ENCODE measurements at places on chromosomes 12 and 14. TPM values are rescaled to one million over a fixed set of nuclear protein-coding genes. Genes with fewer than 3 reads are reported as not detected.

The REP15 gene
- total RNA-seq, result 1.2 TPM

The TPI1 gene
- 233 TPM for total RNA-seq

The KERA gene
- 0.18 TPM for total RNA-seq

GRCh38 chr12:93442411-93443340 is 929 bp upstream of the UBE2N start:
- no peak for DNase-seq

DNA sequence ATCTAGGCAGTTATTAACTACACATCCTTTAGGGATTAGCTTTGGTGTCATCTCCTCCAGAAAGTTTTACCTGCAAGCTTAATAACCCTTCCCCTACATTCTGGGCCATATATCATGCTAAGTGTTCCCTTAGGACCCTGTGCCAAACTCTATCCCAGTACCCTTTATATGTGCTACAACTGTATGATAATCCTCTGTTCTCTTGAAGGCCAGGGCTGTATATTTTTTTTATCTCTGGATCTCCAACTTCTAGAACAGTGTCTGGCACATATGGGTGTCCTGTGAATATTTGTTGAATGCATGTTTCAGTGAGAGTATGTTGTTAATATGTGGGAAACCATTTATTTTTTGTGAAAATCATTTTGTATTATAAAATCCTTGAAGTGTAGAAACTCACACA is 106.7 kb downstream of the PPM1A start:
- DNase-seq, result no peak

GRCh38 chr14:40447017-40447416 is 1014.8 kb upstream of the FBXO33 start:
- no peak for DNase-seq

GRCh38 chr14:71346685-71347084 is 439.4 kb downstream of the PCNX1 start:
- no peak for DNase-seq

GRCh38 chr12:666766-667308 is 3.6 kb upstream of the NINJ2 start:
- no peak for DNase-seq

GRCh38 chr12:45697371-45697770 is 32.1 kb upstream of the ARID2 start:
- DNase-seq, result no peak

- DNase-seq, result no peak
These were observed 319.5 kb upstream of the DIO3 start for GRCh38 chr14:101241807-101242278.

DNA sequence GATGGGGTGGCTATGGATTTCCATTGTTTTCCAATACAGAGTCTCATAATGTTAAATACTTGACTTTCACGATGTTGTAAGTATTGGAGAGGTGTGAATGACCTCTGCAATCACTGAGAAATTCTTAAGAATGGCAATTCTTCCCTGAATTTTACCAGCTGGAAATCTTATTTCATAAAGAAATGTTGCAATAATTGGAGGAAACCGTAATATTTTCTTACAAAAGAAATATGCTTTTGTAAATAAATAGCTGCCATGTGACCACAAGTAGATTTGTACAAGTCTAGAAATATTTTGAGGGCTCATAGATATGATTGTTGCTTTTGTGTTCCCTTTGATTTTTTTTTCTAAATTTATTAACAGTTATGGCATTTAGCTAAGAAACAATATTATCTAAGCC is 308.7 kb upstream of the ATP2B1 start:
- no peak for DNase-seq

DNA sequence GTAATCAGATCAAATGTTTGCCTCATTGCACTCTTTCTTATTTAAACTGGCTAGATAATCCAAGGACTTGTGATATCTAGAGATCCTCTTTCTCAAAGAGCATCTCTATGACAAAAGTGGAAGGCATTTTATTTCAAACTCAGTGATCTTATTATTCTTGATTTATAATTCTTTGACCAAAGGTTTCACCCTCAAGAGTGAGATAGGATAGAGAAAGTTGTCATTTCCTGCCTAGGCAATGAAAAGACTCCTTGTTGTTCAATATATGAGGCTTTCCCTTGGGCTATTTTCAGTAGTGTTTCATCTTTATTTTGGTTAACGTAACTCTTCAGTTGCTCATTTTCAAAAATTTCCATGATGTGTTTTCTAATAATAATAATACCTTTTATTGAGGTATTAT is 18.0 kb upstream of the INSM2 start:
- DNase-seq, result no peak

GRCh38 chr14:58663494-58664111 is 25.8 kb downstream of the DACT1 start:
- DNase-seq, result no peak

DNA sequence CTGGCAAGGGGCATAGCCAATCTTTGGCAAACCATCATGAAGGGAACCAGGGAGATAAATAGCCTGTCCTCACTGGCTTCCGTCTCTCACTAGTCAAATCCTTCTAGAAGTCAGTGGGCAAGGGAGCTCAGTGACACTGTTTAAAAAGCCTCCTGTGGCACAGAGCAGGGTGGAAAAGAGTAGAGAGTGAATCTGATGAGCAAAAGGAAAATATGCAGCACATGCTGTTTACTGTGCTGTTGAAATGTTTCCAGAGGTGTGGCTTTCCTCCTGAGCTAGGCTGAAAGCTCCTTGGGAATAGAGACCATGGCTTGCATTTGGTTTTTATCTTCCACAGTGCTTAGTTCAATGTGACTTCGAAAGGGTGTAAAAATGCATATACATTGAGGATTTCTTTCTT is 7.7 kb upstream of the DYRK2 start:
- no peak for DNase-seq

DNA sequence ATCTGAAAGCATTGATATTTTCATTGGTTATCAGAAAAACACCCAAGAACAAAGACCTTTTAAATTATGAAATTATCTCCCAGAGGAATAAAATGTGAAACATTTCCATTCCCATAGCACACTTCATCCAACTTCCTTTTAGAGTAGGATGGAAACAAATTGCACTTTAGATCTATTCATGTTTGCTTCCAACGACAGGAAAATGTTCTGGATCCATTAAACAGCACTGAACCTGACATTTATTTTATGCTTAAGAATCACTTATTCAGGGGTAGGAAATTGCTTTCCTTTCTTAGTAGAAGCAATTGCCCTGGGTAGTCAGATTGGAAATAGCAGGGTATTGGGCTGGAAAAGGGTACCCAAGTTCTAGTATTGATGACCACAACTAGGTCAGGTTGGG is 28.8 kb upstream of the PTGDR start:
- DNase-seq, result no peak

DNA sequence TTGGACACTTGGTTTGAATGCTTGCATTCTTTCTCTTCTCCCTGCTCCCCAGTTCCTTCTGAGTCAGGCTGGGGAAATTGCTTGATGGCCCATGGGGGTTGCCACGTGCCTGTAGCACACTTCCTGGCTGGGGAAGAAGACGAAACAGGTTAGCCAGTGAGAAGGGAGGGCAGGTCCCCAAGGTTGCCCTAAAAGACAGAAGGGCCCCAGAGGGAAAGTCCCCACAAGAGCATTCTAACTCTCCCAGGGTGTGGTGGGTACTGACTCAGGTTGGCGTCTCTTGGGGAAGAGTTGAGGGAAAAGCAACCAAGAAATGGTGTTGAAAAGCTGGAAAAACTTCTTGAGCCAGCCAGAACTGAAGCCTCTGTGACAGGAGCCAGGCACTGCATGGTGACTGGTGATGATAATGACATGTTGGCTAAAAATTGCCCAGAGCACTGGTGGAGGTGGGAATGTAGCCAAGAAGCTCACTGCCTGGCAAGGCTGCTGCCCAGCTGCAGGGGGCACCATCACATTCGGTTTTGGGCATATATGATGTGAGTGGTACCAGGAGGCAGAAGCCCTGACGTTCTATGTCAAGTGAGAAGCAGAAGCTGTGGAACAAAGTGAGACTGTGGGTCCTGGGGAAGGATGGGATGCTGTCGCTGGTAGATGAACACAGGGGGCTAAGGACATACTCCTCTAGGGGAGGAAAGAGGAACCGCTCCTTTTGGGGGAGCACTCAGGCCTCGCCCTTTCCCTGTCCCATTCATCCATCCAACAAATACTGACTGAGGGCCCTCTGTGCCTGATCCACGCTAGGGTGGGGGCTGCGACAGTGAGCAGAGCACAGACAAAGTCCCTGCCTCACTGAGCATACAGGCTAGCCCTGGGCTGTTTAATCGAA is 8.1 kb upstream of the RABGGTA start:
- DNase-seq, result no peak

DNA sequence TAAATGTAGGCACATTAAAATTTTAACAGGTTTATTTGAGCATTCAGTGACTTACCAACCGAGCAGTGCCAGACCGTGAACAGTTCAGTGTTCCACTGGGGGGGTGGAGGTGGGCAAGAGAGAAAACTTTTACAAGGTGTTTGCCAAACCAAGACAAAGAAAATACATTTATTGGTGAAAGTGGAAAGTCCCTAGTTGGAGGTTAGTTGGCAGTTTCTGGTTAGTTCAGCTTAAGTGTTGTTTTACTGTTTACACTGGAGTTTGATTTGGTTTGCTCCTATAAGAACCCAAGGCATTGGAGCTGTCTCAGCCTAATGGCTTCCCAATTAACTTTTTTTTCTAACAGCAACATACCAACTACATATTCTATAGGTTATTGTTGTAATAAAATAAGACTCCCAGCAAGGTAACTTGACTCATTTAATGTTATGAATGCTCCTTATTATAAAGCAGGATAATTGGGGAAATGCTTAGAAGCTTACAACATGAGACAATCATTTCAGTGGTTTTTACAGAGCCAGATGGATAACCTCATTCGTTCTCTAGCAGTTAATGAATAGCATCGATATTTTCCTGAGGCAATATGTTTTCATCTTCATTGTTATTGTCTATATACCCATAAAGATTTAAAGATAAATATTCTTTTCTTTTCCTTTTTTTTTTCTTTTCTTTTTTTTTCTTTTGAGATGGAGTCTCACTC is 115.8 kb downstream of the ETNK1 start:
- no peak for DNase-seq

DNA sequence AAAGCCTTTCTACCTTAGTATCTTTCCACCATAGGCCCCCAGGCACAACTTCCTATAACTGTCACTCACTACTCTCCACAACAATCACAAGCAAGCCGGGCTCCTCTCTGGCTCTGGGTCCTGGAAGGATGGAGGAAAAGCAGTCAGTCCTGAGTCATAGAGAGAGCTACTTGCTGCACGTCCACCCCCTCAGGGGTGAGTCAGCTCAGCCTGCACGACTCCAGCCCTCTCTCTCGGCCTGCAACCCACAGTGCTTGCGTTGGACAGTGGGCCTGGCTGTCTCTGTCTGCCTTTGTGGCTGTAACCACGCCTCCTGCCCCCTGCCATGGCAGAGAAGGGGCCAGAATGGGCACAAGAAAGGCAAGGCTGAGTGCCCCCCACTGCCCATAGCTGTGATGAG is 154.1 kb upstream of the FKBP4 start:
- peak; percentile 63 for DNase-seq

The LYSET gene
- 15.8 TPM for total RNA-seq

DNA sequence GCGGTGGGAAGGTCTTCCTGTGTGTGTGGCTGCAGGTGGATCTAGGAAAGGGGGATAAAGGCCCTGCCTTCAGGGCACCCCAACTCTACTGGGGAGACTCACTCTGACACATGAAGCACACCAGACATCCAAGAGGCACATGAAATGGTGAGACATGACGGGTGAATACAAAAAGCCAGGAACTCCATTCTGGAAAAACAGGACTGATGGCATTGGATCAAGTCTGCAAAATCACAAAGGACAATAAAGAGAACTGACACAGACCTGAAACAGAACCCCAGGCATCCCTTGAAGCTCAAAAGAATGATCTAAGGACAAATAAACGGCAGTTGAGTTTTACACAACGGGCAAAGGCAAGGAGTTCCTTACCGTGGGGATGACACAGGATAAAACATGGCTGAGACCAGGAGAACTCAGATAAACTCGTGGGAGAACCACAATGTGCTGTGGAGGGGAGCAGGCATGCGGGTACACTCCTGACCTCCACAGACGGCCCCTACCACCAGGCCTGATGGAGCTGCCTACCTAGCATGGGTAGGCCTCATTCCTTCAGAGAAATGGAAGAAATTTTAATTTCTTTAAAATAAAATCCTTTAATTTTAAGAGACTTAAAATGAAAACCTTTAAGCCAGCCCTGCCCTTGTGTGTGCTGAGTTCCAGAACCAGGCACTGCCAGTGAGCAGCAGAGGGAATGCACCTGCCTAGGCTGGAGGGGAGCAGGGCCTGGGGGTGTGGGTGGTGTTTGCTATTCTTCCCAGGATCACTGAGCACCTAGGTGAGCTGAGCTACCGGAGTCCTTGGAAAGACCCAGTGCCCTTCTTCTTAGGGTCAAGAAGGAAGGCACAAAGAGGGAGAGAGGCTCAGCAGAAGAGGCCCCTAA is 100.1 kb downstream of the SINHCAF start:
- no peak for DNase-seq

The HEBP1 gene
- 67.8 TPM for total RNA-seq

- no peak for DNase-seq
These were observed 81.2 kb upstream of the ATP2B1 start for GRCh38 chr12:89789862-89790261.

The FGF6 gene
- not detected for total RNA-seq

GRCh38 chr12:6650832-6651231 is 3.6 kb upstream of the ACRBP start:
- DNase-seq, result no peak

- DNase-seq, result no peak
These were observed 30.9 kb downstream of the SLC2A3 start for GRCh38 chr12:7905071-7905470.

The ACRBP gene
- total RNA-seq, result 1.9 TPM

DNA sequence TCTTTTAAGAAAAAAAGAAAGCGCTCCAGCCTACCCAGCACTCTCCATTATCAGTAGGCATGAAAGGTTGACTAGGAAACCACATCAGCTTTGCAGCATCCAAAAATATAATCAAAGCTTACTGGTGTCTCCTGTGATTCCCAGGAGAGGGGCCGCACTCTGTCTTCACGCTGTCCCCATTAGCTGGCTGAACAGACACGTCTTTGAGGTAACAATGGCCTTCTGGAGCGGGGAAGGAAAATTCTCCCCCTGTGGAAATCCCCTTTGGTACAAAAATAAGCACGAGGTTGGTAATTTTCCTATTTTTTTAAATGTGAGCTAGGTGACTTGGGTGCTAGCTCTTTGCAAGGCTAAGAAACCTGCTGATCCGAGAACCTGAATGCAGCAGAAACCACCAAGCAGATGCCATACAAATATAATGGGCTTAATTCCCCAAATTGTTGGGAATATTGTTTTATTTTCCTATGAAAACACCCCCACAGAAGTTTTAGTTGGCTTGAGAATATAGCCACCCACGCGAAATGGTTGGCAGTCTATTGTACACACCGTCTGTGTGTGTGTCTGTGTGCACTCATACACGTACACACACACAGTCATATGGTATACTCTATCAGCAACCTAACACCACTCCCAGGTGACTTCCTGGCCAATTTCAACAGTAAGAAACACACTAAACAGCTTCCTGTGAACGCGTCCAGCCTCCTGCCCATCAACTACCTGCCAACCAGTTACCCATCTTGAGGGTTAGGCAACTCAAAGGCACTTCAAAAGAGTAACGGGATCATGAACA is 71.2 kb downstream of the KSR2 start:
- DNase-seq, result no peak

GRCh38 chr12:14942196-14942931 is 4.0 kb upstream of the ERP27 start:
- no peak for DNase-seq
